ENCODE measurements at places on chromosomes 5 and 9.
A peak's percentile ranks its signal among the peaks of the same experiment; 100 is the strongest.

DNA sequence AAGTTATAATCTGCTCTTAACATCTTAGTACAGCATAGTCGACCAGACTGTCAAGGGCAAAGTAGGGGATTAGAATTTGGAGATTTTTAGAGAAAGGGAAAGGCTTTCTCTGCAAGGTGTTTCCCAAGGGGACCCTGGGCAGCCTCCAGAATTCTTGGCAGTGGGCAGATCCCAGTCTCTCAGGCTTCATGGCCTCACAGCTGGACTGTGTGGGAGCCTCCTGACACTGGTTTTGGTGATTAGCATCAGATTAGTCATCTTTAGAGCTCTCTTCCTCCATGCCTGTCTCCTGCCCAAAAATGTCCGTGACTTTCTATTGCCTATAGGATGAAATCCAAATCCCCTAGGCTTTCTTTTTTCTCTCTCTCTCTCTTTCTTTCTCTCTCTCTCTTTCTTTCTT lies 370.7 kb downstream of the ZSWIM6 start:
- no peak for DNase-seq

GRCh38 chr5:54030981-54031380 lies 279.4 kb downstream of the ARL15 start:
- DNase-seq: no peak

DNA sequence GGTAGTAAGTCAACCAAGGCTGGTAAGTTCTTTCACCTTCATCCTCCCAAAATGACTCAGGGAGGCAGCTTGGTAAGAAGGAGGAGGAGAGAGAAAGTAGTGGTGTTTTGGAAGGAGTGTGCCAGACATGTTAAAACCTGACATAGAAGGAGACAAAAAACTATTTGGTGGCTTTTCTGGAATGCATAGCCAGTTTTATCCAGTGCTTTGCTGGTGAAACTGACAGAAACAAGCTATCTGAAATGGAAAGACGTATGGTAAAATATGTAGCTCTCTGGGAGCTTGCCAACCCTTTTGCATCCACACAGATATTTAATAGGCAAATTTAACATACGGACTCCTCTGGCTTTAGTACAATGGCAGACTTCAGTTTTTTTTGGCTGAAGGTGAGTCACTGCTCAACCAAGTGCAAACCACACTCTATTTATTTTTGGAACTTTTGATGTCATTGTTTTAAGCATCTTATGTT lies 45.4 kb downstream of the RAB14 start:
- no peak for DNase-seq

GRCh38 chr5:19547640-19548039 lies 440.4 kb downstream of the CDH18 start:
- peak; percentile 17 for DNase-seq

- DNase-seq: no peak
Observed at GRCh38 chr9:114467226-114467750, 38.0 kb downstream of the WHRN start.

DNA sequence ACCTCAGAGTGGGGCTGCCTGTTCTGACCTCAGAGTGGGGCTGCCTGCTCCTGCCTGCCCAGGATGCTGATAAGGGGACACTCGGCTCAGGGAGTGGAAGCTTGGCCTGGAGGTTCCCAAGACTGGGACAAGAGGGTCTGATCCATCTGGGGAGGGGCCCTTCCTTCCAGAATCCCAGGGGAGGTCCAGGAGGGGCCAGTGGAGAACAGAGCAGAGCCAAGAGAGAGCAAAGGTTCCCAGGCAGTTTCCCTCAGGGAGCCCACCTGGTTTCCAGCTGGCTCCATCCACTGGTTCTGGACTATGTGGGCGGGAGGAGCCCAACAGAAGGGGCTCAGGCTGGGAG lies 49.1 kb upstream of the RNU6ATAC start:
- no peak for DNase-seq

DNA sequence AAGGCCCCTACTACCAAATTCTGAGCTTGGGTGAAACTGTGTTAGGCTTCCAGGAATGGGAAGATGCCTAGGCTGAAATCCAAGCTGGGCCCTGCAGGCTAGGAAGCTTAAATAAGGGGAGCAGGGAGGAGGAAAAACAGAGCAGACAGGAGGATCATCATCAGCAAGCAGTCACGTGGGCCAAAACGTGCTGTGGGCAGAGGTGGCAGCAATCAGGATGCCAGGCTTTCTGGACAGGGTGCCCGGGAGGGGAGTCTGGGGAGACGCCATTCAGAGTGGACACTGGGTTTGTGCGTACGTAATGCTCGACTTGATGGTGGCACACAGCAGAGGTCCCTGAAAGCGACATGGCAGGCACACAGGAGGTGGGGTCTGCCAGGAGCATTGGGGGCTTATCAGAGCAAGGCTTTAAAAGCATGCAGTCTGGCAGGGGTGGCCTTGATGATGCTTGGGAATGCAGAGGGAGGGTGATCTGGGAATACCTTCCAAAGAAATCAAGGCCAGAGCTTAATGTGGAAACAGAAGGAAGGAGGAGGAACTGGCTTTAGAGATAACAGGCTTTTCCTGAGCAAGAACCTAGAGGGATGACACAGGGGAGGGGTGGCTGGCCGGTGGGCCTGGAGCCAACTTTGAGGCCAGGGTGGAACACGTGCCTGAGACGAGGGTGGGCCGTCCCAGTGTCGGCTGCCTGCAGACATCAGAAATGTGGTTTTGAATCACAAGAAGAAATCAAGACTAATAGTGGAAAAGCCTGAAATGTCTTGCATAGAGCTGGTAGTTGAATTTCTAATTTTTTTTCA lies 212.5 kb downstream of the GADD45G start:
- no peak for DNase-seq

DNA sequence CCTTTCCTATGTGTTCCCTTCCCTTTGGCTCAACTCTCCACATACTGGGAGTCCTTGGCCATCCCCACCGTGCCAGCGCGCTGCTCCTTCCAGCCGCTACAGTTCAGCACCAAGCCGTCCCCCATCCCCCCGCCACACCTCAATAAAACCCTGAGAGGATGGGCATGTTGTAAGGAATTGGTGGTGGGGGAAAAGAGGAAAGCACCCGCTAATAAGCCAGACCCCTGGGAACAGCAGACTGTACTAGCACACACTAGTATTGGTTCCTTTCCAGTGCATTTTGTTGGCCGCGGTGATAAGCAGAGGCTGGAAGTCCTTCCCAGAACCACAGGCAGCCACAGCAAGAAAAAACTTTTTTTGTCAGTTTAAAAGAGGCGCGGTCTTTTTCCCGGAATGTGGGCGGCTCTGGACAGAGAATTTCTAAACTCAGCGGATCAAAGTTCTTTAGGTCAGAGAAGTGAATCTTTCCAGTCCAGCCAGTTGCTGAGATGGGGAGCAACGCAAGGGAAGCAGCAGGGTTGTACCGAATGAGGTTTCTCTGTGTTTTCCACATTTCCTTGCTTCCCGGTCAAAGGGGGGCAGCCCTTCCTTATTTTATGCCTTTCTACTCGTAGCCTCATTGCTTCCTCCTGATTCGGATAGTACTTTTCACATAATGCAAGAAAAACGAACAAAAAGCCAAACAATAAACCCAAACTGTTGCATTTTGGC lies 2.1 kb downstream of the CHSY3 start:
- DNase-seq: peak; percentile 19

DNA sequence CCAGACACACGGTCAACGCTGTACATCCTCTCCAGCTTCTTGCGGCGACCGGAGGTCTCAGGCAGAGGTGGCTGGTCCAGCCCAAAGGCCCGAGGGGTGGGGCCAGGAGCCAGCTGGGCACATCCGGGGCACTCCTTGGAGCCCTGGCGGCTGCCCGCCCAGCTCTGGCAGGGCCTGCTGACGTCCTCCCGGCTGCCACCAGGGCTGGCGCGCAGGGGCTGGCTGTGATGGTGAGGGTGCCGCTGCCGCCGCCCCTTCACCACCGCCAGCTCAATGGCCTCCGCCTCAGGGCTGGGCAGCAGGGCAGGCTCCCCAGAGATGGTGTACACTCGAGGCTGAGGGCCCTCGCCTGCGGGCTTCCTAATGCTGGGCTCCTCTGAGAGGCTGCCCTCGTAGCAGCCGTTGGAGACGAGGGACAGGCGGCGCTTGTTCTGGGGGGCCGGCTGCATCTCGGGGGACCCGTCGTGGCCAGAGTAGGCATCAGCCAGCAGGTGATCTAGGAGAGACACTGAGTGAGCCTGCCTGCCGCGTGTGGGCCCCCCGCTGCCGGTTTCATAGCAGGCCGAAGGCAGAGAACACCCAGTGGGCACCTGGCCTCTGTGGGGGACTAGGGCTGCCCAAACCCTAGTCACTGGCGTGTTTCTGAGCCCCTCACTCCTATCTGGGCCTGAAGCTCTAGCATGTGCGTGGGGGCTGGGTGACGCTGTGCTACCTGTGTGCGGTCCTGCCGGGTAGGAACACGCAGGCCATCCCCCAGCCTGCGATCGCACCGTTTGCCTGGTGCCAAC lies 1.5 kb downstream of the NSMF start:
- no peak for DNase-seq

- no peak for DNase-seq
Observed at GRCh38 chr5:66779528-66779927, 183.3 kb downstream of the MAST4 start.

DNA sequence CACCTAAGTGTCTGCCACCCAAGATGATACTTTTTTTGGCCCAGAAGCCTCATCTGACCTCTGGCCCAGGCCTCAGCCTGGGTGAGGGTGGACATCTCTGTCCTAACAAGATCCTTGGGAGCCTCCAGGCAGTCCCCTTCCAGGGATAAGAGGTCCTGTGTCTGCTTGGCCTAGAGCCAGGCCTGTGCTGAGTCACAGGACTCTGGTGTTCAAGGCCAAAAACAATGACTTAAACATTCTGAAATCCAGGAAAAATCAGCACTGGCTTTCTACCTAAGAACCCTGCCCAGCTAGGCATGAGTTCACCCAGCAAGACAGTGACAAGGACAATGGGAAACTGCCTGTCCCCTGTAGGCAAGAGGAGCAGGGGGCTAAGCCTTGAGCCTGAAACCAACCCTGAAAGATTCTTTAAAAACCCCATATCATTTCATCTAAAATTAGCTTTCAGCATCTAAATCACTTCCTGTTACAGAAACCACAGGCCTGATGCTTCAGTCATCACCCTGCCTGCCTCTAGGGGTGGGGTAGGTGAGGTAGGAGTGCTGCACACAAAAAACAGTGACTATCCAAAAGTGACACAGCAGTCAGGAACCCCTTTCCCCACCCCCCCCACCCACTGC lies 29.9 kb downstream of the CSF2 start:
- DNase-seq: peak; percentile 3

DNA sequence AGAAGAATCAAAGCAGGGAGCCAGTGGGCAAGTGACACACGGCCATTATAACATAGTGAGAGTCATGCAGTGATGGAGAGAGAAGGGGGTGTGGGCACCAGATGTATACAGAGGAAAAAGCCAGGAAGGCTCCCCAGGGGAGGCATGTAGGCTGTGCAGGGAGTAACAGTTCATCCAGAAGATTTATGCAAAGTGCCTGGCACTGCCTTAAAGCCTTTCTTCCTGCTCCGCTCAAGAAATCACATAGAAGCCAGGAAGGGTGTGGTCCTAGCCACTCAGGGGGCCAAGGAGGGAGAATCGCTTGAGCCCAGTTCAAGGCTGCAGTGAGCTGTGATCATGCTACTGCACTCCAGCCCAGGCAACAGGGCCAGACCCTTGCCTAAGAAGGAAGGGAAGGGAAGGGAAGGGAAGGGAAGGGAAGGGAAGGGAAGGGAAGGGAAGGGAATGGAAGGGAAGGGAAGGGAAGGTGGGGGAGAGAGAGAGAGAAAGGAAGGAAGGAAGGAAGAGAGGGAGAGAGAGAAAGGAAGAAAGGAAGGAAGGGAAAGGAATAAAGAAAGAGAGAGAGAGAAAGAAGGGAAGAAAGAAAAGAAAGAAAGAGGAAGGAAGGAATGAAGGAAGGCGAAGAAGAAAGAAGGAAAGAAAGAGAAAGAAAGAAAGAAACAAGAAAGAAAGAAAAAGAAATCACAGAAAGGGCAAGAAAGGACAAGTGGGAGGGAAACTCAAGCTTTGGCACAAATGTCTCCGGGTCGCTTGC lies 89.8 kb downstream of the LHX2 start:
- DNase-seq: no peak

GRCh38 chr9:97478301-97478981 lies 23.0 kb upstream of the TMOD1 start:
- DNase-seq: no peak

DNA sequence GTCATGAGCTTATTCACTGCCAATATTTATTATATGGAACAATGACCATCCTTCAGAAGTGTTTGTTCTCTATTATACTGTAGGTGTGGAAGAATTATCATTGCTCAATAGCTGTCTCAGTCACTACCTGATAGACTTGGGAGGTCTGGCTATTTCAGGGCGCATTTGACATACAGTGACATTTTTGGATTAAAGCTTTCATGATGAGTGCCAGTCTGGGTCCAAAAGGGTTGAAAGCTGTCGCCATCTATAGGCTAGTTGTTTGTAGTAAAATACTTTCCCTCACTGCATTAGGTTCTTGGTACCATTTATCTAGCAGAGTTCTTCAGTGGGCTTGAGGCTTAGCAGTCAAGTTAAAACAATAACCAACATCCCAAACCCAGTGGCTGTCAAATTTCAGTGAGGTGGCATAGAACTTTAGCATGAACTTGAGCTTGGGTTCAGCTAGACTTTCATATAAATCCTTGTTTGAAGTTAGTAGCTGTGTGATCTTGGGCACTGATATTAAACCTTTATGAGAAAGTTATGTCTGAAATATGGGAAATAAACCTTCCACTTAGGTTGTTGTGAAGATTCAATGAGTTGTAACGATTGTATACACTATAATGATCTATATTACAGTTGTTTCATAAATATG lies 110.5 kb upstream of the CDKN2B start:
- DNase-seq: no peak

DNA sequence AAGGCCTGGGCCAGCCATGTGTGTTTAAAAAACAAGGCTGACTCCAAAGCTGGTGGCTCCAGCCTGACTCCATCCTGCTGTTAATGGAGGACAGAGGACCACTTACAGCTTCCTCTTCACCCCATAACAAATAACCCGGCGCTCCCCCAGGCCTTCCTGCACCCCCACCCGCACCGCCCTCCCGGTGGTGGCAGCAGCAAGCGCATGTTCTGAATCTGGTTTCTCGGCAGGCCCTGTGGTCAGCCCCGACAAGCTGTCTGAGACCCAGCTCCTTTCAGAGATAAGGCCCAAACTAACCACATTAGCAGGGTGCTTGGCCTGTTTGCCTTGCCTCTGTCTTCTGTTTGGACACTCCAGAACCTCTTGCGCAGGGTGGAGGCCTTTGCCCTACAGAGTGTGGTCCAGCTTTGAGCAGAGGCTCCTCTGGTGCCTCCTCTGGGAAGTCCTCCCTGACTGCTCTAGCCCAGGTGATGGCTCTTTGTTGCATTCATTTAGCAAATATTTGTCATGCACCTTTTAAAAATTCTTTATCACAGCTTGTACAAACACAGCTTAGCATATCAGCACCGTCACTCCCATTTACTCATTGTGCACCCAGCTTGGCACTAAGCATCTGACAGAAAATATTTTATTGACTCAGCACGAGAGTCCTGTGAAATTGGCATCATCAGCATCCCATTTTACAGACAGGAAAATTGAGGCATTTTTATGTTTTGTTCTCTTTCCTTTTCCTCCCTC lies 78.4 kb downstream of the NDFIP1 start:
- DNase-seq: no peak

DNA sequence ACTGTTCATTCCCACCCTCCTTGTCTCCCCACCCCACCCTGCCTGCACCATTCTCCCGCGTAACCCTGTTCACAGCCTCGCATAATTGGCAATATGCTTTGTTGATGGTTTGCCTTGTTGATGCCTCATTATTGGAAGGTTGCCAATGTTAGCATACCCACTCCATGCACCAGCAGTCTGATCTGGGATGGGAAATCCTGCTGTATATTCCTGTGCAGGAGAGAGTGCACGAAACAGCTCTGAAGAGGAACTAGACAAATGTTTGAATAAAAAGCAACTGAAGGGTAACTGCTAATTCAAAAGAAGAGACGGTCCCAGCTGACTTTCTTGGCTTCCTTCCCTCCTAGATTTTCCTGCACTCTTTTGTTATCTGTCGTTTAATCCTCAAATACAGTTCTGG lies 271.7 kb upstream of the TLE4 start:
- DNase-seq: no peak

Measured in renal pelvis (tissue), 12 donors.